ENCODE measurements at places on chromosomes 11 and 22.

DNA sequence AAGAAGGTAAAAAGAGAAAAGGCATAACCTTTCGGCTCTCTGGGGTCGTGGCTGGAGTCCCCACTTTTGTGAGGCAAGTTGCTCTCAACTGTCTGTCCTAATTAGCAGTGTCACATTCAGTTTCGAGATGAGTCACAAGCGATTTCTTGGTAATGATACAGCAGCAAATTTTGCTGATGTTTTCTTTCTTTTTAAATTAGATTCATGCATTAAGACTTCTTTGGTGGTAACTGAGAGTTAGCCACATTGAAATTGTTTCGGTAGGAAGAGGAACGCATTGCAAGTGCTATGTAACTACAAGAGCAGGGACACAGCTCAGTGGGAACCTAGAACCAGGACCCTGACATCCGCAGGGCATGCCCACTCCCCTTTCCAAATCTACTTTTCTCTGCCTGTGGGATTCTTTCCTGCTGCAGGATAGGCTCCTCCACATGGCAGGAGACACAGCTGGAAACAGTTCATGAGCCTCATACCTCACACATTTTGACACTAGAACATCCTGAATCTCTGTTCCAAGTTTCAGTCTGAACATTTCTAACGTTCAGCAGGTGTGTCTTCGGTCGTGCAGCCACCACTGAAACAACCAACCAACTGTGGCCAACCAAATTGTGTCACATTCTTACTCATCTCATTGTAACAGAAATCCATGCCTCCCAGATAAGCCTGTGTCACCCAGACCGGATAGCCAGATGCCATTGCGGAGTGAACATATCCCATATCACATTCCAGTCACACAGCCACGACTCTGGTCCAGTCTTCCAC is 987.6 kb downstream of the NTM start:
- DNase-seq, result no peak

GRCh38 chr11:129425214-129425613 is 49.6 kb downstream of the BARX2 start:
- DNase-seq, result no peak

GRCh38 chr11:91952056-91952455 is 272.6 kb upstream of the FAT3 start:
- DNase-seq, result no peak

DNA sequence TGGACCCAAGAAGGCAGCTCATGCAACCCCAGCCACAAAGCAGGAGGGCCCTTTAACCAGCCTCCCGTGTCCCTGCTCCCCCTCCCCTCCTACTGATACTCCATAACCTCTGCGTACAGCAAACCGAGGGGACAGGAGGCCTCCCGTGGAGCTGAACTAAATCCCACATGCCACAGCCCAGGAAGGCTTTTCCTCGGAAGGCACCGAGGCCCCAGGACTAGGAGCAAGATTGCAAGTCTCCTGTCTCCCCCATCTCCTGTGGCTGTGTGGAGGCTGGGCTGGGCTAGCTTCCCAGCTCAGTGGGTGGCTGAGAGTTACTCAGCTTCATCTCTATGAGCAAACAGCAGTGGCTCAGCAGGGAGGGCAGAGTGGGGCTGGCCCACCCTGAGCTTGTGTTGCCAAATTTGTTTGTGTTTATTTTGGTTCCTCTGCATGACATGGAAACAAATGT is 62.7 kb upstream of the NECTIN1 start:
- no peak for DNase-seq

GRCh38 chr22:29074276-29074772 is 1.5 kb downstream of the KREMEN1 start:
- no peak for DNase-seq
